Skeletal muscle cell (primary cell): ENCODE measurements at places on chromosomes 12 and 14.

DNA sequence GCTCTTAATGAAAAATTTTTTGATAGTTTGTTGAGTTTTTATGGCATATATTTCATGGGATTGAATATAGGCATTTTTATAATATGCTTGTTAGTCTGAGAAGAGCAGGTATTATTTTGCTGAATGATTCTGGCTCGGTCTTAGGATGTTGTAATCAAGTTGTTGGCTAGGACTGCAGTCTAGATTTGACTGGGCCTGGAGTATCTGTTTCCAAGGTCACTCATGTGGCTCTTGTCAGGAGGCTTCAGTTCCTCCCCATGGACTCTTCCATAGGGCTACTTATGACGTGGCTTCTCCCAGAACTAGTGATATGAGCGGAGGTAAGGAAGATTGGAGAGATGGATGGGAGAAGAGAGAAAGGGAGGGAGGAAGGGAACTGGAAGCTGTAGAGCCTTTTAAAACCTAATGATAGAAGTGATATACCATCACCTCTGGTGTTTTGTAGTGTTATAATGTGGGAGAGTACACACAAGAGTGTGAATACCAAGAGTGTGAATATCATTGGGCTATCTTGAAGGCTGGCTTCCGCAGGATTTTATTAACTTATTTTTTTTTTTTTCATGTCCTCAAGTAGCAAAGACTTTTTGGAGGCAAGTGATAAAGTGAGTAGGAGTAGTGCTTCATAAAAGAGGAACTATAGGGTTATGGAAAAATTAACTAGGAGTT is 4.4 kb downstream of the MNAT1 start:
- DNase-seq, result no peak

- no peak for DNase-seq
Measured at GRCh38 chr14:43449291-43449690, 1057.8 kb downstream of the FSCB start.

DNA sequence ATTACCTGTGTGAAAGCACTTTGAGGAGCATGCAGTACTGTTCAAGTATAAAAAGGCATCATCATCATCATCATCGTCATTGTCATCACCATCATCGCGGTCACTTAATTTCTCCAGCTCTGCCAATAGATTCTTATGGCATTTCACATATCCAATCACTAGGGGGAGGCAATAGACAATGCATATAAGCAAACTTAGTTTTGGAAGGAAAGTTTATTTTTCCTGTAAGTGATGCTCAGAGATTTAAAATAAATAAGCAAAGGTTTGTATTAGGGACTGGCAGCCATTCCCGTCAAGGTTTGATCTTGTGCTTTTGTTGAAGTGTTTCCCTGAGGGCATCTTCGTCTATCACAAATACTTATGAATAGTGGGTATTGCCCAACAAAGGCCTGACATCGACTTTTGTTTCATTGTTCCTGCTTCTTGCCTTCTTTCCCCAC is 127.4 kb downstream of the KTN1 start:
- DNase-seq, result peak; percentile 16

DNA sequence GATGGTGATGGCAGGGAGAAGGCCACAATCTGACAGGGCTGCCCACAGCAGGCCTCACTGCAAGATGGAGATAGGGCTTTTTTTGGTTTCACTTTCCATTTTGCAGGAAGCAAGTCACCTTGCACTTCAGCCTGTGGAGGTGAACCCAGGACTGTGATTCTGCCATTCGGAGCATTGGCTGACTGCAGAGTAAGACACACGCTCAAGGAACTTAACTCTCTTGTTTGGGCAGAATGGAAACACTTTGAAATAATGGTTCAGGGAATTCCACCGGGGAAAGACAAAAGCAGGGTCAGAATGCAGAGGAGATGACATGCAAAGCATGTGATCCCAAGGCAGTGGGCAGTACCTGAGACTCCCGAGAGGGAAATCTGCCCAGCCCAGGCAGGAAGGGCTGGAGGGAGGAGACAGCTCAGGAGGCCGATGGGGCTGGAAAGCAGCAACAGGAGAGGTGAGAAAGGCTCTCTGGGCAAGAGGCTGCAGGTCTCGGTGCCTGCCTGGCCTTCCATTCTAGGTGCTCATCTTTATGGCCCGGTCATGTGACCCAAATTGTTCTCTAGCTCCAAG is 58.7 kb upstream of the PRMT8 start:
- DNase-seq, result no peak

DNA sequence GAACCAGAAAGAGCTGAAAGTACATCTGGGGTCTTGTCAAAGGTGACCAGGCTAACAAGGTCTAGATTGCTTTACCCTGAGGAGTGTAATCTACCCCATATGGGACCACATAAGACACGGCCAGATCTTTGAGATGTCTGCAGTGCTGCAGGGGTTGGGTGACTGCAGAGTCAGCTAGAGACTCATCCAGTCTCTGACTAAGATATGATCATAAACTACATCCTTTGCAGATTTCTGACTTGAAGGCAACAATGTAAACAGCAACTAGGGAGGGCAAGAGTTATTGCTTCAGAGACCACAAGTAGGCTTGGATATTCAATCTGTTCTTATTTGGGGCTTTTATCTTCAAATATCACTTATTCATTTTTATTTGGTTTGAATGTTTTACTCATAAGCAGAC is 1080.5 kb upstream of the FOXG1 start:
- peak; percentile 5 for DNase-seq

GRCh38 chr12:80805106-80805505 is 88.4 kb downstream of the MYF5 start:
- no peak for DNase-seq

DNA sequence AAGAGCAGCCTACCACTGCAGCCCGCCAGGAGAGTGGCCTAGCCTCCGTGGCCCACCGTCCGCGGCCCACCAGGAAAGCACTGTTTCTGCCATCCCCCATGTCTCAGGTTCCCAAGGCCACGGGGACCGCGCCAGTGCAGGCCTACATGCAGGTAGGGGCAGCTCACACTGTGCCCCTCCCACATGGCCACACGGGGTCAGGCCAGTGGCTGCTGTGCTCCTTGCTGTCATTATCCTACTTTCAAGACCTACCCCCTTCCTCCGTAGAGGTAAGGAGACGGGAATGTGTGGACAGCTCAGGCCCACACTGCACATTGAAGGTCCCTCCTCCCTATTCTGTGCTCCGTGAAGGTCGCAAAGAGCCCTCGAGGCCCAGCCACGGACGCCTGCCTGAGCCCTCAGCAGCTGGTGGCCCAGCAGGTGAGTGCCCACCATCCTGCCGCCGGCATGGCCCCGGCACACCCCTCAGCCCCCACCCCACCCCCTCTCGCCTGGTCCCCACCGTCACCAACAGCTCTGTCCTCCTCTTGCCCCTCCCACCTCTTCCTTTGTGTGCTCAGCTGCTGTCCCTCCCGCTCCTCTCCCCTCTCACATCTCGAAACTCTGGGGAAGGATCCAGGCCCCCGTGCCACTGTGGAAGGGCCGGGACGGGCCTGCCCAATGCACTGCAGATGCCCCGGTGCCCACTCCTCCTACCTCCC is 10.0 kb downstream of the DDX51 start:
- DNase-seq, result no peak

- no peak for DNase-seq
Measured at GRCh38 chr12:125187780-125188741, 122.8 kb downstream of the AACS start.

DNA sequence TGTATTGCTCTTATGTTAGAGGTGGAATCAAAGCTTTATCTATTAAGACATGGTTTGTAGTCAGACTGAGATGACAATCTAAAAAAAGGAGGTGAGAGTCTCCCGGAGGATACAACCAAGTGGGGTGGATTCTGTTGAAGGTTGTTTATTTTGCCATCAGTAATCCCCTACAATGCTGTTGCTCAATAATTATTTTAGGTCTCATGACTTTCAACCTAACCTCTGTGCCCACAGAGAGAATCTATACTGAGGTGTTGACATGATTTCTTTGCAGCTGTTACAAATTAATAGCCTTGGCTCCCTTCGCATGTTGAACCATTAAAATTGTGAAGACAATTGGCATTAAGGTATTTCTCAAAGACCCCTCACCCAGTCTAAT is 28.7 kb upstream of the FOS start:
- DNase-seq, result no peak

DNA sequence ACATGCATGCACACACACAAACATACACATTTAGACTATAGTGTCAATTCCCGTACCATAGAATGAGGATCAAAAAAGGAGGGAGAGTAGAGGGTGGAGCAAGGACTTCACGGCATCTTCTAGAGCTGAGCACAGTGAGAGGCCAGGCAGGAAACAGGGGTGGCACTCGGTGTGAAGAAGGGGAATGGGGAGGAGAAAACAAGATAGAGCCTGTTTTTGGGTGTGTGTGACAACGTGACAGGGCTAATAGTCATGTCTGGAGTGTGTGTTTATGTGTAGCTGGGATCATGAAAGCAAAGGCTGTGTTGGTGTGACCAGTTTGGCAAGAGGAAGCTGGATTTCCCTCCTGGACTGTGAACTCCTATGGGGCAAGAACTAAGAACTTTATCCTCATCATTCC is 9.9 kb upstream of the ACVR1B start:
- DNase-seq, result no peak

- DNase-seq, result no peak
Measured at GRCh38 chr12:57430112-57430930, 522 bp downstream of the R3HDM2 start.

DNA sequence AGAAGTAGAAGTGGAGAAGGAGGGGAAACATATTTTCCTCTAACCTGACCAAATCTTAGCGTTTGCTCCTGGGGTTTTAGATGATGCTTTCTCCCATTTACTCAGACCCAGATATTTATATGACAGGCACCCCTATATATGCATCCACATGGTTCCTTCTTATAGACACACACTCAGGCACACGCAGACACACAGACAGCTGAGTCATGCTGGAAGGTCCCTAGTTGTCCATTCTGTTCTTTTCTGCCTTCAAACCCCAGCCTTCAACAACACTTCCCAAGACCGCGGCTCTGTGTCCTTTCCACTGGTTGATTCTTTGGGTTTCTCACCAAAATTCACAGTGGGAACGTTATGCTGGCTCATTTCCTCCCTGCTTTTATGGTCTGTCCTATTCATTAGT is 52.1 kb downstream of the HSPB8 start:
- no peak for DNase-seq

- DNase-seq, result peak; percentile 35
Measured at GRCh38 chr14:62443796-62444195, 601.5 kb downstream of the KCNH5 start.
